ENCODE measurements at places on chromosomes 11 and 22. TPM values are rescaled to one million over a fixed set of nuclear protein-coding genes. Genes with fewer than 3 reads are reported as not detected.

ZNRD2 gene
- total RNA-seq: 38.9 TPM

P4HA3 gene
- total RNA-seq: 1.1 TPM

TRAPPC4 gene
- total RNA-seq: 95.8 TPM

TENM4 gene
- total RNA-seq: 6.8 TPM

SLC5A12 gene
- not detected for total RNA-seq
